ENCODE measurements at places on chromosomes 1 and 21.
A peak's percentile ranks its signal among the peaks of the same experiment; 100 is the strongest.

GRCh38 chr1:28458237-28459228 lies 47.3 kb upstream of the RCC1 start:
- DNase-seq: no peak

- DNase-seq: no peak
These were observed 1.4 kb upstream of the FDPS start for GRCh38 chr1:155307247-155307740.

- DNase-seq: no peak
These were observed 84.9 kb downstream of the CNIH3 start for GRCh38 chr1:224700918-224701531.

DNA sequence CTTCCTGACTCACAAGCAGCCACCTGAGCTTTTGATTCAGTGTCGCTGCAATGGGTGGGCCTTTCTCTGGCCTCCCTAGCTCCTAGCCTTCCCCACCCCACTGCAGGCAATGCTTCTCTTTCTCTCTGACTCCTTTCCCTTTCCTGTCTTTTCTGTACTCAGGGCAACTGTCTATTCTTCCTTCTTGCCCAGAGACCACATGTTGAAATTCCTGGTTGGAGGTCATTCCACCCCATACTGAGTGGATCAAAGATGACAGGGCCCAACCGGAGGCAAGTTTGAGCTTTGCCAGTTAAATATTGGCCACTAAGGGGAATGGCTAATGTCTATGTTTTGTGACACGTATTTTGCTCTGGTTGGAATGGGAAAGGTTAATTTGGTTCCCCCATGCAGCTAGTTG lies 65.2 kb upstream of the ARID1A start:
- no peak for DNase-seq

- DNase-seq: no peak
These were observed 62.5 kb upstream of the ACTL8 start for GRCh38 chr1:17692645-17693044.

DNA sequence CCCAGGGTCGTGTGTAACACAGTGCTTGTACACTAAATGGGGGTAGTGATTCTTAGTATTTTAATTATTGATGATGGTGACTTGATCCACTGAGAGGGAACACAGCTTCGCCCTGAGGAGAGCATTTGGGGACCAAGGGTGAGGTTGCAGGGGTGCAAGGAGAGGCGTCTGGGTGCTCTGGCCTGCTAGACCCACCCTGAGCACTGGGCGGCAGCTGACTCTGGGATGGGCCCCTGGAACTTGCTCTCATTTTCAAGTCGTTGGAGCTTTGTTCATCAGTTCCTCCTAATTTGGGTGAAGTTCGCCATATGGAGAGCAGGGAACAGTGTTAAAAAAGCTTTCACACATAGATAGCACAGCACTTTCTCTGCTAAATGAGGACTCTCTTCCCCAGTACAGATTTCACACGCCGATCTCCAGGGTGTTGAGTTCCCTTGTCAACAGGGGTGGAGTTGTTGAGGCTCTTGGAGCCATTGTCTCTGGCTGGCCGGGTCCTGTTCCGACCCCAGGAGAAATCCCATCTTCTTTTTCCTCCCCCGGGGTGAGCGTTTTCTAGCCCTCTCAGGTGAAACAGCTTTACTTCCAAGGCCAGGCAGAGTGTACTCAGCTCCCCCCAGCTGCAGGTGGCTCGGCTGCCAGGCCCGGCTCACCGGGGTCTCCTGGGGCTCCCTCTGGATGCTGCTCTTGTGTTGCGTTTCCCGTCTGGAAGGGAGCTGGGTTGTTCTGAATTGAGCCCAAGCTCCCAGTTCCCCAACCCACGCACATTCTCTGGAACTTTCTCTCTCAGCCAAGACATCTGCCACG lies 367.4 kb downstream of the RPS6KC1 start:
- DNase-seq: peak; percentile 76

GRCh38 chr1:46554236-46554596 lies 2.8 kb upstream of the KNCN start:
- DNase-seq: no peak

GRCh38 chr1:228542981-228543380 lies 55.8 kb downstream of the RNF187 start:
- DNase-seq: no peak

- no peak for DNase-seq
These were observed 19.5 kb downstream of the USP25 start for GRCh38 chr21:15749082-15749860.

DNA sequence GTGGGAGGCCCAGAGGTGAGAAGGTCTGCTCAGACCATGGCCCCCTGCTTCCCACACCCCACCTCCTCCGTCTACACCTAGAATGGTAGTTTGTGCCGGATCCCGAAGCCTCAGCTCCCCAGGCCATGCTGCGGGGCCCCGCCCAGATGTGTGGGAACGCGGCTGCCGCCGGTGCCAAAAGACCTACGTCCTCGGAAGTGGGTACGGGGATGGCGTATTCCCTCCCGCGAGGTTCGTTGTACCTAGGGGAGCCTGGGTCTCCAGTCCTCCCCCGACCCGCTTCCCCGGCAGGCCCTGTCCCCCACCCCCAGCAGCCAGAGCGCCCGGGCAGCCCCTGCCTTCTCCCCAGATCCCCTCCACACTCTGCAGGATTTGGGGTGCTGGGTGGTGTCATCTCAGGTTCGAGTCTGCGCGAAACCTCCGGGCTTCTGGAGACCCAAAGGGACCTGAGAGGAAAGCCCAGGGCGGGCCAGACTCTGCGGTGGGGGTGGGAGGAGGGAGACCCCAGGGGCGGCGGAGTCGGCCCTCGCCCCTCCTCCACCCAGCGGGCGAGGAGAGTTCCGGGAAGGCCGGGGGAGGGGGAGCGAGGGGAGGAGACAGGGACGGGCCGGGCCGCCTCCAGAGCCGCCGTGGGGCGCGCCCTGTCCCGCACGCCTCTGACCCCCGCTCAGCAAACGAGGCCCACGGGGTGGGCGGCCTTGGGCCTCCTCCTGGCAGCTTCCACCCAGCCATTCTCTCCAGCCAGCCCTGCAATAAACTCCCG lies 6.2 kb upstream of the PRDM16 start:
- no peak for DNase-seq

DNA sequence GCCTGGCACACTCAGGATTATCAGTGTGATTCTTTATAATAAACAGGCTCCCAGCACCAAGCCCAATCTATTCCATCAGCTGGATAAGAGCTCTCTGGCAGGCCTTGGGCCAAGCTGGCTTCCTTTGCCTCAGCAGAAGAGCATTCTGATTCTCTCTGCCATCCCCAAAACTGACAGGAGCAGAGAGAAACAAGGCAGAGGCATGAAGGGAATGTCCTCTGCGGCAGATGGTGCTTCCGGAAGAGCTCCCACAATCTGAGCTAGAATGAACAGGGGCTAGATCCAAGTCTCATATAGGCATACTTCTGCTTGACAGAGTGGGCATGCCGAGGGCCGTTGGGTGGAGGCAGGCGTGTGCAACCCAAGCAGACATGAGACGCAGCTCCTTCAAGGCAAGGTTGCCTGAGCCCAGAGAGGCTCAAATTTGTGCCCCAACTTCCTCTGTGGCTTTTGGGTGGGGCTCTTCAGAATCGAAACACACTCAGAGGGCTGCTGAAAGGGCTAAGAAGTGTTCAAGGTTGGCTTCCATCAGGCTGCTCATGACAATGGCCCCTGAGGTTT lies 4.0 kb downstream of the CAPN2 start:
- no peak for DNase-seq

DNA sequence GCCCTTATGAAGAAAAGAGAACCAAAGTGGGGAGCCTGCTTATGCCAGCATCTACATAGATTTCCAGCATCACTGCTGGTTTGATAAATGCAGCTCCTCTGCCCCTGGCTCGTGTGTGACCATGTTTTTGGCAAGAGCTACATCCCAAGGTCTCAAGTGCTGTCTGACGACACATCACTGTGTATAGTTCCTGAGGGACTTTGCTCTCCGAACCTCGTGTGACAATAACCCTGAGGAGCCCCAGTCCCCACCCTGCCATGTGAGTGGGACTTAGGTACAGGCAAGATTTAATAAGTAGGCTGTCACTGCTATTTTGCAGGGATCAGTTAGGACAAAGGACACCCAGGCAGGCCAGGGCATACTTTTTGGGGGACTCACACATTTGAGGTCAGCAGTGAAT lies 28.8 kb upstream of the RERE start:
- no peak for DNase-seq

DNA sequence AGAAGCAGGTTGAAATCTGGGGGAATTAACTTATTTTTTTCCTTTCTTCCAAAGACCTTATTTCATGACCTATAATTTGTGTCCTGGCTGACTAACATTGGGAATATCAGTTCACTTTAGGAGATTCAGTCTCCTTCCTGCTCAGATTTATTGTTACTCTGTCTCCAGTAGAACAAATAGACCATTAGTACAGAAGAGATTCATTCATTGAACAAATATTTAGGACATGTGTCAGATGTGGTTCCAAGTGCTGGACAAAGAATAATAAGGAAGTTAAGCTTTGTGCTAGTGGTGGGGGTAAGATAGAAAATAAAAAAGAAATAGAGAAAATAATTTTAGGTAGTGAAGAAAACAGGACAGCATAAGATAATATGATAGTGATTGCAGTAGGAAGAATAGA lies 20.3 kb downstream of the ZMYM4 start:
- DNase-seq: no peak

DNA sequence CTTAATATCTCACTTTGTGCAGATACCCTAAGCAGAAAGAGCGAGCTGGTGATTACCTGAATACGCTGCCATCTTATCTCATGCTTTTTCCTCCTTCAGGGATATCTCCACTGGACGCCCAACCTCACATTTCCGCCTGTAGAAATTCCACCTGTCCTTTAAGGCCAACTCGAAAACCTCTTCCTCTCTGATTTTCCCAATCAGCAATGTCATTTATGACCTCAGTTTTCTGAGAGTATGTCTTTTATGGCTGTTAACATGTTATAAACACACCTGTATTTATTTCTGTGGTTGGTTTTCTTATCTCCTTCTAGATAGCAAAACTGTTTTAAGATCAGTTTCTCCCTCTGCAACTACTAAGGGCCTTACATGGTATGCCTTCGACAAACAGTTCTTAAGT lies 41.1 kb downstream of the CD34 start:
- no peak for DNase-seq

GRCh38 chr1:87806379-87807094 lies 477.9 kb downstream of the LMO4 start:
- no peak for DNase-seq

DNA sequence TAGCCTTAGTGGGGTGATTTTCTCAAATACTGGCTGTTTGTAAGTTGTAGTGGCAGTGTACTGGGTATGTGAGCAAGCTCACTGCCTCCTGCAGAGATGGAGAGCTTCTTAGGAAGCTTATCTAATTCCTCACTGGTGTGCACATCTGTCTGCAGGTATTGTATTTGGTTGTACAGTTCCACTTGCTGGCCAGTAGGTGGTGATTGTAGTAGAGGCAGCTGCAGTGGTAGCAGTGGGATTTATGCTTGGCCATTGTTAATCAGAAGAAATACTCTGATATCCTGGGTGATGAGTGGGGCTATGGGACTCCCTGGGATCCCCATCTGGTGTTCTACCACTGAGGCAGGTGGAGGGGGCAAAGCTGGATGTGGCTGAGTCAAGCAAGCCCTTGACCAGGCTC lies 276.1 kb upstream of the SPAG17 start:
- DNase-seq: no peak

GRCh38 chr1:18934205-18935000 lies 22.1 kb downstream of the IFFO2 start:
- no peak for DNase-seq

- DNase-seq: no peak
These were observed 26.2 kb upstream of the ID3 start for GRCh38 chr1:23585321-23586022.

DNA sequence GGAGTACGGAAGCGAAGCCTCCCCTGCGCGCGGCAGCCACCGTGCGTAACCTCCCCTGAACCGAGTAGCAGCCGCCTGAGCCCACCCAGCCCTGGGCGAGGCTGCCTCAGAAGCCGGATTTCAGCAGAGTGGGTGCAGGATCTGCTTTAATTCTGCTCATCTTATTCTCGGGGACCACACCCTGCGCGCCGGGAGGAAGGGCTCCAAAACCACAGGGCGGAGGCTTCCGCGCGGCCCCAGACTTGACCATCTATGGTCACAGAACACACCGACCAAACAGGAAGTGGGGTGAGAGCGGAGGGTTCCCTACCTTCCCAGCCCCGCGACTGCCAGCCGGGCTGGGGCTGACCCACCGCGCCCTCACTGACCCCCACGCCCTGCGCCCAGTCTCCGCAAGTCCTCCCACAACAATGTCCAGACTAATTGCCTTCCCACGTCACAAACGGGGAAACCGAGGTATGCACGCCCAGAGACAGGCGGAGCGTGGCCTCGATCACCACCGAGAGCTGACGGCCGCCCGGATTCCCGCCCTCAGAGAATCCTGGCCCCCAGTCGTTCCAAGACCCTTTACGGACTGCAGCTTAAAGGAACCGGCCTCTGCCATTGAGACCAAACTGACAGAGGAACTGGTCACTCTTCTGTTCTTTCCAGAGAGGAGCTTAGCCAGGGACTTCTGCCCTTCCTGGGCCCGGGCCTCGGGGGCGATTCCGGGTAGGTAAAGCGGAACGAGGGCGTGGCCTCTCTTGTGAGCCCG lies 595 bp upstream of the CAP1 start:
- DNase-seq: peak; percentile 89
